ENCODE measurements at places on chromosomes 4 and X. TPM values are rescaled to one million over a fixed set of nuclear protein-coding genes. Genes with fewer than 3 reads are reported as not detected.

RGN gene
- polyA plus RNA-seq = not detected

FGF5 gene
- not detected for polyA plus RNA-seq

MAGEA8 gene
- not detected for polyA plus RNA-seq

GRCh38 chr4:85370400-85371032, 104.4 kb upstream of the ARHGAP24 start:
- no peak for DNase-seq

DCAF8L2 gene
- polyA plus RNA-seq = not detected
